Aorta (tissue), 5 donors: ENCODE measurements at places on chromosomes 2 and 18. TPM values are rescaled to one million over a fixed set of nuclear protein-coding genes. Genes with fewer than 3 reads are reported as not detected.

DNA sequence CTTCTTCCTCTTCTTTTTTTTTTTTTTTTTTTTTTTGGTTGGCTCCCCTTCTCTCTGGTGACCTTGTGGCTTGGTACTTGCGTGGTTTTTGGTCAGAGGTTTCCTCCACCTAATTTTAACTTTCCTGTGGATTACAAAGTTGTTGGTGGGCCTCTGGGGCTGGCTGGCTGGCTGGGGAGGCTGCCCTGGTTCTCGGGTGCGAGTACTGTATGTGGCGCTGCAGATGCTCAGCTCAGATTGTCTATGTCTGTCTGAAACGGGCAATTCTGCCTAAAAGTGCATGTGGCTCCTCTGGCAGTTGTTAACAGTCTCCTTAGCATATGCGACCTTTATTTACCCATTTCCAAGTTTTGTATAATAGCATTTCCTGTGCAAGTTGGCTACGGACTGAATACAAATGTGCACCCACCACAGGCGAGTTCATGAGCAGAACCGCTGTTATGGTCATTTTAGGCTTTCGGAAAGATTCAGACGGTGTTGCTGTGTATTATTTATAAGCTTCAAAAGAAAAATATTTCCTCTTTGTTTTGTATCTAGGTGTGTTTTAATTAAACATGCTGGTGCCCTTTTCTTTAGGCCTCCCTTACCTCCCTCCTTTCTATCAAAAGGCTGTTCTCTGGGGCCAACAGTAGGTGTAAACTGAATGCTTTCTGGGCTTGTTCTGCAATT lies 4.4 kb downstream of the TBR1 start:
- no peak for DNase-seq

The RTKN gene
- 27.7 TPM for total RNA-seq

The IL1R2 gene
- total RNA-seq: 38.3 TPM

DNA sequence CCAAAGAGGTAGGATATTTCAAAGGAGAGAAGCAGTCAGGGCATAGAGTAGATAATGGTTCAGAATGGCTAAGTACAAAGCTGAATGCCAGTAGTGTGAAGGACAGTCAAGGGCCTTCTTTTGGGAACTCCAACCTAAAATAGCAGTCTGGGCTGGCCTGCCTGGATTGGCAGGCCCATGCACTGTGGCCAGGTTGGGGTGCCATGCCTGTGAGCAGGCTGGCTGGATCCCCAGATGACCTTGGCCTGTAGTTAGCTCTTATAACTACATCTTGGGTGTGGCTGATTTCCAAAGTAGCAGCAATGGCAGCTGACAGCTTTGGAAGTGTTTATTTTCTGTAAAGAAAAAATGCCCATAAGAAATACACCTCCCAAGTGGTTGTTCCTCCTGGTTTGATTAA lies 51.5 kb upstream of the ITGB6 start:
- DNase-seq: no peak

DNA sequence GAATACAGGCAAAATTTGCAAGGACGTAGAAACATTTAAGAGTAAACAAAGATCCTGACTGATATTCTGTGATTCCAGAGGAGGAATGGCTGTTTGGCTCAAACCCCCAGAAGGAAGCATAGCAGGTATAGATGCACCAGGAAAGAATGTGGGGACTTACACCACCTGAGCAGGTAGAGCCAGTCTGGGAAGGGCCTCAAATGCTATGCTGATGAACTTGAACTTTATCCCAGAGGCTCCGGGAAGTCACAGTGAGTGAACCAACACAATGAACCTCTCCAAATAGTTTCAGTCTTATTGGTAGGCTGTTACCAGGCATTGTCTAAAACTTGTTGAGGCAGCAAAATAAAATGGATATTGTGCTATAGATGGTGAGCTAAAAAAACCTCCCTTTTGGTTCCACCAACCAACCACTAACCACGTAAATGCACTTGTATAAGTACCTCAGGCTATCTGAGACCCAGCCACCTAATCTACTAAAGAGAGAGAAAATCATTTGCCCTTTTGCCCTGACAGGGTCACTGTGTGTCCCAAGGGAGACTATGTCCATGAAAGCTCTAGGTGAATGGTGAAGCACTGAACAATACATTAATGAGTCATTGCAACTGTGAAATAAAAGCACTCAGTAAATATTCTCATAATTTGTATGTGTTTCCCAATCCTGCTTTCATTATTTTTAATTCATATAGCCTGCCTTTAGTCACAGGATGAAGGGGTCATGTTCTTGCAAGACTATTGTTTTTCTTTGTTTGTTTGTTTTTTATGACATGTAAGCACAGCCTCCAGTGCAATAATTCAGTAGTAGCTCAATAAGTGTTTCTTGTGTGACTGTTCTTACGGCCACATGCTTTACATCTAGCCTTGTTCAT lies 911.6 kb downstream of the EPHA4 start:
- no peak for DNase-seq

The CCBE1 gene
- total RNA-seq: 0.36 TPM

GRCh38 chr2:12442476-12442847 lies 274.3 kb upstream of the TRIB2 start:
- no peak for DNase-seq

GRCh38 chr2:15674637-15675455 lies 83.2 kb downstream of the DDX1 start:
- no peak for DNase-seq

- no peak for DNase-seq
These were observed 392.8 kb upstream of the MEIS1 start for GRCh38 chr2:66041902-66042657.

DNA sequence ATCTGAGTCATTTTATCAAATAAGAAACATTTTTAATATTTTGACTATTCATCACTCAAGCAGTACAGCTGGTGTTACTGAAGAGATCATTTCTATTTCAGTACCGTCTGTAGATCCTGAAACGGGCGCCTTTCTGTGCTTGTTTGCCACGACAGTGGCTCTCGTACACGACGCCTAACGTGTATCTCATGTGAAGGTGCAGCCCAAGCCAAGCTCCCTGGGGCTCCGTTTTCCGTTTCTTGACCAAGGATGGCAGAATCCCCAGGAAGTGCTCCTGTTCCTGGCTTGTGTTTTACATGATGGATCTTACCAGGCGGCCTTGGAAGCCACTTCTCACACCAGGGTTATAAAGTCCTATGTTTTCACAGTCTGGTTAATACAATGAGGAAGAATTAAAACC lies 320.6 kb downstream of the GBX2 start:
- DNase-seq: no peak

DNA sequence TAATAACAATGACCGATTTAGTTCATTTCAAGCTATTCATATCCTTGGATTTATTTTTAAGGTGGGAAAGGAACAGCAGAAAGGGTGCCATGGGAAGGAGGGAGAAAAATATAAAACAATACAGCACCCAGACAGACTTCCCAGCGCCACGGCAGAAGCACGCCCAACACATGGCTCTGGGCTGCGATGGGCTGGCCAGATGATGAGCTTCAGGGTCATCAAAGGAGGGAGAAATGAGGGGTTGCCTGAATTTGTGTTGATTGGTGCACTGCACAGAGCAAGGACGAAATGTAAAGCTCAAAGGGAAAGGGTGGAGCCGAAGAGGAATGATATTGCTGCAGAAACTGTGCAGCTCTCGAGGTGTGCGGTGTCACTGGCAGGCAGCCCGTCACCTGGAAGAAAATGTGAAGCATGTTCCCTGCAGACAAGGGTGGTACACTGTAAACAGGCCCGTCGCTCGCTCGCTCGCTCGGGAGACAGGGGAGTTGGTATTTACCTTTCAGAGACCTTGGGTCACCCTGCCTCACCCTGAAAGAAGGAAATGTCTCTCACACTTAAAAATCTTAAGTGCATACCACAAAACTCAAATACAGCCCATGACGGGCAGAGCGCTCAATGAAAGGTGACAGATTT lies 195.5 kb upstream of the CTAGE1 start:
- DNase-seq: no peak

DNA sequence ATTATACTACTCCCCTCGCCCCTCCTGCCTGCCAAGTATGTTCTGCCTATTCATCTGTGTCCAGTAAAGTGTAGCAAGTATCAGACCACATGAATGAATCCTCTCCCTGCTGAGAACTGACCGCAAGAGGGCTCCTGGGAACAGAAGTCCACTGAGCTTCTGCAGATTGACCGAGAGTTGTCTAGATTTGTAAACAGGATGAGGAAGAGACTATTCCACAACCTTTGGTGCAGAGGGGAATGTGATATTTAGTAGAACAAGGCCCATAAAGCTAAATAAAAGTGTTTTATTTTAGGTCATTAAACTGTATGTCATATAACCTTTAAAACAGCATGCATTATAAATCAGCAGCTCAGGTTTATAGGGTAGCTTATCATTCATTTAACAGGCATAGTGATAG lies 377.0 kb downstream of the DCC start:
- DNase-seq: no peak

- no peak for DNase-seq
These were observed 24.2 kb downstream of the APOB start for GRCh38 chr2:21019678-21020021.

The TRIM43B gene
- not detected for total RNA-seq

The KATNAL2 gene
- 1.8 TPM for total RNA-seq

- no peak for DNase-seq
These were observed 7.9 kb downstream of the RDH14 start for GRCh38 chr2:18552351-18553077.
